ENCODE measurements at places on chromosomes 7 and 10.

DNA sequence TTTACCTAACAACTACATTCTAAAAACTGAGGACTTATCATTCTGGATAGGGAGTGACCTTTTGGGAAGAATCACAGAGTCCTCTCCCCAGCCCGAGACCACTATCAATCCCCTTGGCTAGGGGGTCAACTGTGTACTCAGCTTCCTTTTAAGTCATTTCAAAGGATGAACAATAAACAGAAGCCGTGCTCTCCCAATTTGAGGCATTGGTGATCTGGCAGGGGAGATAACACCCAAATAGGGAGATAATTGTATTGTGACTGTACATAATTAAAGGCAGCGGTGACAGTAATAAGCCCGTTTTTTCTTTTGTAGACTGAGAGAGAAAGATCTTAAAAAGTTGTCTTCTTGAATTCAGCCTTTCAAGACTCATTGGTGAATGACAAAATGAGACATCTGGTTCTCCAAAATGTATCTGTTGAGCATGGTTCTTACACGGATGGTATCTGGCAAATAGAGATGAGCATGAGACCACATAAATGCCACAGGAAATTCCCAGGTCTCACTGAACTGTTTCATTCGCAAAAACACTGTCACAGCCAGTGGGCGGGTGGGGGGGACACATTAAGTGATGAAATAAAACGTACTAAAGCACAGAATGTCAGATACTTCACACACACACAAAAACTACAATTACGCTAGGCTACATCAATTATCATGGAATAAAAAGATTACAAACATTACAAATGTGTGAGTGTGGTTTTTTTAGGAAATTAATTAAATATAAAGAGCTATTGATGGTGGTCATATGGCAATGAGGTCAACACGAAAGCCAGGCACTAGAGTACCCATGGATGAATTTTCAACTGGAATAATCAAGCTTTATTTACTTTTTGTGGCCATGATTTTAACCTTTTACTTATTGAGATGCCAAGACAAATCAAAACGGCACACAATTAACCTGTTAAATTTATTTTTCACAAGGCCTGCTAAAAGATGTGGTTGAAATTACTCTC lies 108.4 kb downstream of the HIPK2 start:
- no peak for DNase-seq

DNA sequence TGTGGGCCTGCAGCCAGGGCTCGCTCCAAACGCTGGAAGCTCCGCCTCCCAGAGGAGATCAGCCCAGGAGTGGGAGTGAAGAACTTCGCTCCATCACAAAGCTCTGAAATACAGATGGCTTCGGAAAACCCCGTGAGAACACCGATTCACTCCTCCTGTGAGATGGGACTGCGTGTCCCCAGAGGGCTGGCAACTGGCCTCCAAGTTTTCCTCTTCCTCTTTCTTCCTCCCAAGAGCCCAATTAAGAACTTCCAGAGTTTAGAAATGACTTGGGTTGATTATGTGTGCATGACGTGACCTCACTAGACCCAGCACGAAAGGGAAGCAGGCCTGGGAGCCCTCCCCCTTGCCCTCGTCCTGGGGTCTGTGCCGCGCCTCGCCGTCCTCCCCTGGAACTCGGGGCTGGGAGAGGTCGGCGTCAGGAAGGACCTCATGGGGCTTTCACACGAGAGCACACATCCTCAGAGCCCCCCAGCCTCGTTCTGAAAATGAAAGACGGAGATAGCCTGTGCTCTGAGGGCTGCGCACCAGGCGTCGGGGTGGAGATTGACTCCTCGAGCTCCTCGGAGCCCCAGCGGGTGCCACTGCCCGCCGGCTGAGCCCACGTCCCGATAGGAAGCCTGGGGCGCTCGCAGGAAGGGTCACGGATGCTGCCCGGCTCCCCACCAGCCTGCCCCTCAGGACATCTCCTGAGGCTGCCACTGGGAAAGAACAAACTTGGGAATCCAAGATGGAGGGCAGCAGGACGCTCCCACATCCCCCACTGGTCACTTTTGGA lies 37.8 kb downstream of the PTPRN2 start:
- DNase-seq = no peak

GRCh38 chr7:98329100-98329790 lies 47.8 kb downstream of the BRI3 start:
- DNase-seq = no peak

GRCh38 chr10:47159361-47160260 lies 140.4 kb upstream of the GDF10 start:
- no peak for DNase-seq

- peak; percentile 35 for DNase-seq
These were observed 2.3 kb downstream of the HKDC1 start for GRCh38 chr10:69222157-69223027.

Data from activated CD8-positive, alpha-beta memory T cell treated with anti-CD3 and anti-CD28 coated beads for 1 hour (primary cell).